ENCODE measurements at places on chromosomes 16 and 17.

GRCh38 chr17:64345689-64346376 lies 44.8 kb downstream of the PECAM1 start:
- DNase-seq: no peak

GRCh38 chr16:23682181-23682580 lies 3.5 kb downstream of the PLK1 start:
- no peak for DNase-seq

DNA sequence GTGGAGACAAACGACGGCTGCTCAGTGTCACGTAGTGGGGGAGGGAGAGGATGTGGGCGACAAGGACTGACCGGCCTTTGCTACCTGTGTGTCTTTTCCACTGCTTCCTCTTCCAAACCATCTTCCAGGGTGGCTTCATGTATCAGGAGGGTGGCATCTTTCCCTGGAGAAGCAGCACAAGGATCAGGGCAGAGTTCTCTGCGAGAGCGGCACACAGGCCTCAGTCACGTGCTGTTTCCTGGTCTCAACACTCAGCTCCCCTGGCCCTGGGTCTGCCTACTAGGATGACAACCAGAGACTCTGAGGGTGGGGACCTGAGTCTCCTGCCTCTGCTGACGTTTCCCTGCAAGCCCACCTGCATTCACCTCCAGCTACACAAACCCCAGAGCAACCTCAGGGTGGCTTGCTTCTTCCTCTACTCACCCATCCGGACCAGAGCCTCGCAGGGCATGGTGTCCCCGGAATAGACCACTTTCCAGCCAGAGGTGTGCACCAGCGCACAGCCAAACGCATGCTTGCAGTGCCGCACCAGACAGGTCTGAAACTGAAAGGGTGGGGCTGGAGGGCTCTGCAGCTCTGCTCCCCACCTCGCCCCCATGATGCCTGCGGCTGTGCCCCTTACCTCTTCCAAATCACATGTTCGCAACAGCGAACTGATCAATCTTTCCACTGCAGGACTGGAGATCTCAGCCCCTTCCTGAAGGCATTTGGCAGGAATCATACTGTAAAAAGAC lies 23.3 kb downstream of the ELAC2 start:
- DNase-seq: no peak

DNA sequence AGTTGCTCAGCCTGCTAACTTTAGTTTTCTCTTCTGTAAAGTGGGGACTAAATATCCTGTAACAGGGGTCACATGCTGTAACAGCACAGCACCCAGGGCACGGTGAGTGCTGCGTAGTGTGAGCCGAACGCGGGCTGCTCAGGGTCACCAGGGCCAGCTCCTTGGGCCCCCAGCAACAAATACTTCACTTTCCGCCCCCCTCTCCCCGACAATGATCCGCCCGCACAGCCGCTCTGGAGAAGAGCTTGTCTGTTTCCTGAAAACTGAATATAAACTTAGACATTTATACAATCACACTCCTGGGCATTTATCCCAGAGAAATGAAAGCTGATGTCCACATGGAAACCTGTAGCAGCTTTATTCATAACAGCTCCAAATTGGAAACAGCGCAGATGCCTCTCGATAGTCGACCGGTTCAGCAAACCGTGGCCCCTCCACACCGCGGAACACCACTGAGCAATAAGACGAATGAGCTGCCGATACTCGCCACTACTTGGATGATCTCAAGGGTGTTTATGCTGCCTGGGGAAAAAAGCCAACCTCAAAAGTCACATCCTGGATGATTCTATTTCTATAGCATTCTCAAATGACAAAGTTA lies 267.2 kb downstream of the PARN start:
- DNase-seq: no peak

GRCh38 chr17:34398990-34399389 lies 36.0 kb upstream of the CCL1 start:
- DNase-seq: no peak

DNA sequence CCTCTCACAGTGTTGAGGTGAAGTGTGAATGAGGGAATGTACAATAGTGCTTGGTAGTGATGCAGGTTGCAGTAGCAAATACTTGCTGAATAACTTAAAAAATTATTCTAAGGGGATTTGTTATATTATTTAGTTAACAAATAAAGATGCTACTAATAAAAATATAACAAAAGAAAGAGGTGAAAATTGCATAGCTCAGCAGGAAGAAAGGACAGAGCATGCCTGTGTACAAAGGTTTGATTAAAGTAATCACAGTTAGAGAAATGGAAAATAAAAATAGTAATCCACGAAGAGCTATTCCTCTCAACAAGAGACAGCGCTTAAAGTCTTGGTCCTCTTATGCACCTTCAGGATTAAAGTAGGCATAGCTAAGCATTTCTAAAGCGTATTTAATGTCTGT lies 11.0 kb downstream of the GOT2 start:
- DNase-seq: no peak

DNA sequence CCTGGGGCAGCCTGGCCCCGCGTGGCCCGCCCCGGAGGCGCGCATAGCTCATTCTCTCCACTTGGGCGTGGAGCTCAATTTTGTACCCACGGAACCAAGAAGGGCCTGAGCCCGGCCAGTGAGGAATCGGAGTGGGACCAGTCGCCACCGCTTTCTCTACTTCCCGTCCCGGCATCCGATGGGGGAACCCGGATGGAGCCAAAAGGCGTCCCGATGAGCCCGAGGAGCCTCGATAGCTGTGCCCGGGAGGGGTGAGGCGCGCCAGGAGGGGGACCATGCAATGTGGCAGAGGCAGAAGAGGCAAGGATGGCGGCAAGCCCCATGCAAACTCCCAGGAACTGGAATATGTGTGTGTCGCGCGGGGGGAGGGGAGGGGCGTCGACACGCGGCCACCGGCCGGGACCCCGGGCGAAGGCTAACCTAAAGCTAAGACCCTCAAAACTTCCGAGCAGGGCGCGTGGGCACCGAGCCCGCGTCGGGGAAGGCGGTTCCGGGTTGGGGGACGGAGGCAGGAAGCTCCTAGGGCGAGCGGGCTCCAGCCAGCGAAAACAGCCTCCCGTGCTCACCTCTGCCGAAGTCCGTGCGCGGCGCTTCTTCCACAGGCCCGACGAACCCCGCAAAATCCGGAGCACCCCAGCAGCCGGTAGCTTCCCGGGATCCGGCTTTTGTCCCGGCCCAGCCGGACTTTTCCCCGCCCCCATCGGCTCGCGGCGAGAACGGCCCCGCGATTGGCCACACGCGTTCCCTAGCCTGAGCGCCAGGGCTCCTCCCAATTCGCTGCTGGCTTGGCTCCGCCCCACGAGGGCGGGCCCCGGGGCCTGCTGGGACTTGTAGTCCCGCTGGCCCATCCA lies at the start of gene ACLY:
ACLY (minus strand) TSS at position 638 of the 851 bp plus-strand sequence. CDS start 5,078 bp downstream, outside the sequence.
- DNase-seq: peak; percentile 83

DNA sequence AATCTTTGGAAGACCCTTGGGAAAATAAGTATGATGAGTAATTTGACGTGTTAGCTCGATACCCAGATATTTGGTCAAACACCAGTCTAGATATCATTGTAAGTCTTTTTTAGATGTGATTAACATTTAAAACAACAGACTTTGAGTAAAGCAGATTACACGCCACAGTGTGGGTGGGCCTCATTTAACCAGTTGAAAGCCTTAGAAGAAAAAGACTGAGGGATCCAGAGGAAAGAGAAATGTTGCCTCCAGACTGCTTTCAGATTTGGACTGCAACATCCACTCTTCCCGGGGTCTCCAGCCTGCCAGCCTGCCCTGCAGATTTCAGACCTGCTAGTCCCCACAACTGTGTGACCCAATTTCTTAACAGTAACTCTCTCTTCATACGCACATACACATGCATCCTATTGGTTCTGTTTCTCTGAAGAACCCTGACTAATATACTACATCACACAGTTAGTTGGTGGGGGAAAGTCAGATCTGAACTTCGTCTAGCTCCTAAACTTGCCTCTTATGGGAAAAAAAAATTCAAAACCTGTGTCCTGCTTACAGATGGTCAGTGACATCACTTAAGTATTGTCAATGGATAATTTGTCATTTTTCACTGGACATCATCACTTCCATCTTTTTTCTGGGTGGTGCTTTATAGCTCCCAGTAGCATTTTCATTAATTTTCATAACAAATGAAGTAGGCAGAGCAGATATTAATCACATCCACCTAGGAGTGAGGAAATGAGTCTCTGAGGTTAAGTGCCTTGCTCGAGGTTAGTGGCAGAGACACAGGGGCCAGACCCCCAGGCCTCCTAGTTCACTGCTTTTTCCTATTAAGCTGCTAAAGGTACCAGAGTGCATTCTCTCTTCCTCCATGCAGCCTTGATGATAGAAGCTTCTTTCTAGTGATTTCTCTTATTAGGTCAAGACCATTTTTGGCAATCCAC lies 107.7 kb upstream of the TOB1 start:
- DNase-seq: no peak

DNA sequence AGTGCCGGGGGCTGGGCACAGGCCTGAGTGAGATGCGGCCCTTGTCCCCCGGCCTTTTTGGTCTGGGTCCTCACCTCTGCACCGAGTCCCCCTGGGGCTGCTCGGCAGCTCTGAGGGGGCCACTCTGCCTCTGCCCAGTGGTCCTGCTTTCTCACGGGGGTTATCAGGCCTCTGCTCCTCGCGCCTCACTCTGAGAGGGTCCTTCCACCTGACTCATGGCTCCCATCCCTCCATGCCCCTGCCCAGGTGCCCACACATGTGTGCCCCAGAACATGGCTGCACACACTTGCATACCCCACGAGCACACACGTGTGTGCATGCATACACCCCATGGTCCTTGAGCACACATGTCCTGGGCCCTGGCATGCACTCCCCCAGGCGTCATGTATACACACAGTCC lies 53.7 kb downstream of the CMIP start:
- no peak for DNase-seq

DNA sequence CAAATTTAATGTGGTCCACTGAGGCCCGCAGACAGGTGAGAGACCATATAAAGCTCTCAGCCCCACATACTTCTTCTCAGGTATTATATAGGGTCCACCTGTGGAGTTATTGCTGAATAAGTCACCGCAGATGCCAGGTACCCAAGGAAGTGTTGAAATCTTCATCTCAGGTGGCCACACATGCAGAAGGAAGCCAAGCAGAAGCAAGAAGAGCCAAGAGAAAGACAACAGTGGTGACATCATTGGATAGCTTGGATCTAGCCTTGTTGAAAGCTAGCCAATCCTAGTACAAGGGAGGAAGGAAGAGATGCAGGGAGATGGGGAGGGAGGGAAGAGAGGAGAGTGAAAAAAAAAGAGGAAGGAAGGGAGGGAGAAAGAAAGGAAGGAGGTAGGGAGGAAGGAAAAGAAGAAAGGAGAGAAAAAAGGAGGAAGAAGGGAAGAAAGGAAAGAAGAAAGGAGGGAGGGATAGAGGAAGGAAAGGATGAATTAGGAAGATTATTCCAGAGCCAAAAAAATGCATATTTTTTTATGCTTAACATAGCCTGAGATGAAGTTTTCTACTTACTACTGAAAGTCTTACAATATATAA lies 12.5 kb downstream of the ADAMTS18 start:
- DNase-seq: no peak

DNA sequence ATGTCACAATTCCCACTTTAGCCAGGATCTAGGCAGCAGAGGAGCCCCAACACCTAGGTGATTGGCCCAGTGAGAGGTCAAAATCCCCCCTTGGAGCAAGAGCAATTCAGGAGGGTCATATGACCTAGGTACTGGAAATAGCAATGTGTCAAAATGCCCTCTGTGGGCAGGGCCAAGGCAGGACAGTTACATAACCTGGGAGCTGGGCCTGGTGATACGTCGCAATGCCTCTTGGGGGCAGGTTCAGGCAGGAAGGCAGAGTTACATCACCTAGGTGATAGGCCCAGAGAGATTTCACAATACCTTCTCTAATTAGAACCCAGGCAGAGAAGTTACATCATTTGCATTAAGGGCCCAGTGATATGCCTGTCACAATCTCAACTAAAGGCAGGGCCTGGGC lies 1906.3 kb downstream of the TP53TG3F start:
- no peak for DNase-seq

GRCh38 chr16:3968551-3968950 lies 88.0 kb upstream of the CREBBP start:
- DNase-seq: no peak

DNA sequence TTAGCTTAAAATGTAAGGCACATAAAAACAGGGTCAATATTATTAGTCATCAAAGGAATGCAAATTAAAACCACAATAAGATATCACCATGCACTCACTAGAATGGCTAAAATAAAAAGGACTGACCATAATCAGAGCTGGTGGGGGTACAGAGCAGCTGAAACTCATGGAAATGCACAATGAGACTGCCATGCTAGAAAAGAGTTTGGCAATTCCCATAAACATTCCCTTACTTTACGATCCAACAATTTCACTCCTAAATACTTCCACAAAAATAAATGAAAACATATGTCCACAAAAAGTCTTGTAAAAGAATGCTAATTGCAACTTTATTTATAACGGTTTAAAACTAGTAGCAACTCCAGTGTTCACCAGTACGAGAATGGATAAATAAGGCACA lies 36.1 kb upstream of the ERCC4 start:
- DNase-seq: no peak

GRCh38 chr16:85025781-85026653 lies 1.6 kb upstream of the KIAA0513 start:
- DNase-seq: no peak

GRCh38 chr16:88070989-88071625 lies 119.9 kb downstream of the BANP start:
- DNase-seq: no peak

GRCh38 chr17:39196241-39196807 lies 1.1 kb downstream of the CACNB1 start:
- no peak for DNase-seq

- no peak for DNase-seq
These were observed 486.4 kb upstream of the KIF2B start for GRCh38 chr17:53336281-53336680.

DNA sequence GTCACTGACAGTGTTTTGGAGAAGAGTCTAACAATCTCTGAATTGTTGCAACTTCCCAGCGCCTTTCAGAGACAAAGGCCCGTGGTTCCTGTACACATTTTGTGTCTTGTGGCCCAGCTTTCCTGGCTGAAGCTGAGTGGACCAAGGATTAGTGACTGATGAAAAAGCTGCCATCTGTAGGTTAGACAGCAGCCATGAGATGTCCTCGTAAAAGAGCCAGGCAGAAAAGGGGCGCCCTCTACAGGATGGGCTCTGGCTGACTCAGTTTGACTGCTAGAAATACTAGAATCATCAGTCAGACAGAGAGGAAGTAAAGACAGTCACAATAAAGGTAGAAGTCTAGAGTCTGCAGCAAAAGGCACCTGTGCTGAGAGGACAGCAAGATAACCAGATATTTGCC lies 26.5 kb upstream of the NF1 start:
- no peak for DNase-seq
